ENCODE measurements at places on chromosomes 7 and 10. TPM values are rescaled to one million over a fixed set of nuclear protein-coding genes. Genes with fewer than 3 reads are reported as not detected.

GRCh38 chr7:7136466-7137381 is 45.6 kb upstream of the C1GALT1 start:
- no peak for DNase-seq

- DNase-seq: no peak
These were observed 108.6 kb upstream of the ABI1 start for GRCh38 chr10:26969145-26969926.

DNA sequence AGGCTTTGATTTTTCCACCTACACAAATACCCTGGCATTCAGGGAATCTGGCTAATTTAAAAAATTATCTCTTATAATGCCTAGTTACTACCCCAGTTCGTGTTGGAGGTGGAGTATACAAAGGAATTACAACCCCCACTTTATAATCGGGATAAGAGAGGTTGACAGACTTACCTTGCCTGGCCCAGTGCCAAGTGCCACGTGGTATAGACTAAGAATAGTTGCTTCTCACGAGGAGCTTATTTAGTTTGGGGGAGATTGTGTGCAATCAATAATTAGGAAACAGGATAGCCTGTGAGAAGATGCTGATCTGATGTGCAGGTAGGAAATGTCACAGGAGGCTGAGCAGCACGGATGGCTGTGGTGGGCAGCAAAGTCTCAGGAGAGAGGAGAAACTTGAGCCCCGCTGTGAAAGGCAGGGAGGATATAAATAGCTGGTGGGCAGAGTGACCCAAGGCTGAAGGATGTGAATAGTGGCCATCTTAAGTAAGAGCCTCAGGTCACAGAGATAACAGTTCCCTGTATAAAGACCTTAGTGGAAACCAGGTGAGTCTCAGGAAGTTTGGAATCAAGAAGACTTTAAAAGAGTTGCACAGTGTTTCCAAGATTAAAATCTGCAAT is 11.3 kb upstream of the ATXN7L1 start:
- no peak for DNase-seq

DNA sequence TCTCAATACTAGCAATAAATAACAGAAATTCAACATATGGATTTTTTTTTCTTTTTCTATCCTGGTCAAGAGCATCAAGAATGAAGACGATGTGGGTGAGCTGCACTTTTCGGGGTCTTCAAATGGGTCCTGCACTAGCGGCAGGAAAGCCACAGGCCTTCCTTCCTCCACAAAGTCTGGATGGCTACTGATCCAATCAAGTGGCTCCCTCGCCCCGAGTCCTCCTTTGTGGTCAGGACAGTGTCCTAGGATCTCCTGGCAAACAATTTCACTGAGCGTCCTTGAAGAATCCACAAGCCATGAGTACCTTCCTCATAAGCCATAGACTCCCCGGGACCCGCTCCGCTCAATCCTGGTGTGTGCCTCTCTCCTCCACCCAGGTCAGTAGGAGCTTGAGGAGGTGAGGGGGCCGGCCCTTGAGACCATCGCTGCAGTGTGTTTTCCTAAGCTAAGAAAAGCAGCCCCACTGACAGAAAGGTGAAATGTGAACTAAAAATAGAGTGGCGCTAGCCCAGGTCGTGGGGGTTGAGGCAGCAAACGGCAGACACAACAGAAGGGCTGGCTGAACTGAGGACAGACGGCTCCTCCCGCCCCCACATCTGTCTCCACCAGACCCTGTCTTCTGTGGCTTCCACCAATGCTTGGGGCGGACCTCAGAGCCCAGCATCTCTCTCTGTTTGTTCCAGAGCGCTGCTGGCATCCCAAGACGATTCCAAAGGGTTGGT is 202.3 kb downstream of the HERPUD2 start:
- no peak for DNase-seq

DNA sequence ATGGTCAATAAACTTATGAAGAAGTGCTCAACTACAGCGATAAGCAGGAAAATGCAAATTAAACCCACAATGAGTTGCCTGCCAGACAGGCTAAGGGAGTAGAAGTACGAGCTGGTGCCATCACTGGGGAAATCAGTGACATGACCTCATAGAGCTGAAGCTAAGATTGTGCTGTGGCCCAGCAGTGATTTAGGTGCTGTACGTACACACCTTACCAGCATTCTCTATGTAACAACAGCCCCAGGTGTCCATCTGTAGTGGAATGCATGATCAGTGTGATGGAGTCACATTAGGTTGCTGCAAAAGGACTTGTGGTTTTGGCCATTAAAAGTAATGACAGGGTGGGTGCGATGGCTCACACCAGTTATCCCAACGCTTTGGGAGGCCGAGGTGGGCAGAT is 5.7 kb upstream of the TECPR1 start:
- no peak for DNase-seq

- DNase-seq: no peak
These were observed 31.5 kb downstream of the TCF7L2 start for GRCh38 chr10:112981553-112981952.

DNA sequence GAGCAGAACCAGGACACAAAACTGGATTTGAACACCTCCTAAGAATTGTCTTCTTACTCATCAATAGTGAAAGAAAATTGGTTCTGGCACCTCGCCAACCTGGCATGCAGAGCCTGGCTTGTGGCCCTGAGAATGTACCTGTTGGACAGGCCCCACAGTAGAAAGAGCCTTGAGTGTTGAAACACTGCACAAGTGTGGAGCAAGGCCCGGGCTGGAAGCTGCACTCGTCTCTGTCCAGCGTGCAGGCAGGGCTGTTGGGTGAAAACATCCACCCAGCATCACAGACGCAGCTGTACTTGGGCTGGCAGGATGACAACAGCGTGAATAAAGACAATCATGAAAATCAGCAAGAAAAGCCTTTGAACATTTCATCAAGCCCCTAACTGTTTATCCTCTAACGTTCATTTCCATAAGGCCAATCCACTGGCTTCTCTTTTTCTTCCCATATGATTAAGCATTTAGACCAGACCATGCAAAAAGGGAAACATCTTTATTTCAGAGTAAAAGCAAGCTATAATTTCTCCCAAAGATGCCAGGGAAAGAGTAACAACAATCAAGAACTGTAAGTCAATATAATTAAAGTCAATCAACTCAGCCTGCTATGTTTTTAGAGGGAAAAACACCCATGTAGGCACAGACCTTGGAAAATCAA is 15.6 kb downstream of the CUBN start:
- DNase-seq: no peak

DNA sequence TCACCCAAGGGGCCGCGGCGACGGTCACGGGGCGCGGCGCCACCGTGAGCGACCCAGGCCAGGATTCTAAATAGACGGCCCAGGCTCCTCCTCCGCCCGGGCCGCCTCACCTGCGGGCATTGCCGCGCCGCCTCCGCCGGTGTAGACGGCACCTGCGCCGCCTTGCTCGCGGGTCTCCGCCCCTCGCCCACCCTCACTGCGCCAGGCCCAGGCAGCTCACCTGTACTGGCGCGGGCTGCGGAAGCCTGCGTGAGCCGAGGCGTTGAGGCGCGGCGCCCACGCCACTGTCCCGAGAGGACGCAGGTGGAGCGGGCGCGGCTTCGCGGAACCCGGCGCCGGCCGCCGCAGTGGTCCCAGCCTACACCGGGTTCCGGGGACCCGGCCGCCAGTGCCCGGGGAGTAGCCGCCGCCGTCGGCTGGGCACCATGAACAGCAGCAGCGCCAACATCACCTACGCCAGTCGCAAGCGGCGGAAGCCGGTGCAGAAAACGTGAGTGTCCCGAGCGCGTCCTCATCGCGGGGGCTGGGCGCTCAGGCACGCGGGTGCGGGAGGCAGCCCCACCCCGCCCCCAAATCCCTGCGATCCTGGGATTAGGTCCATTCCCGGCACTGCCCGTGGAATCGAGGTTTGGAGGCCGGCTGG is 509 bp downstream of the AHR start:
- peak; percentile 15 for DNase-seq

GRCh38 chr7:80731281-80731680 is 92.8 kb downstream of the CD36 start:
- no peak for DNase-seq

Gene CDHR3
- total RNA-seq: 1.7 TPM

Gene INSYN2A
- total RNA-seq: not detected

Gene SLC39A12
- not detected for total RNA-seq

Gene AQP1
- not detected for total RNA-seq

Gene ENKUR
- 0.04 TPM for total RNA-seq

Gene NPSR1
- not detected for total RNA-seq

Data from foreskin keratinocyte (primary cell).